AG08396 (cell line): ENCODE measurements at places on chromosomes 16 and 17.

DNA sequence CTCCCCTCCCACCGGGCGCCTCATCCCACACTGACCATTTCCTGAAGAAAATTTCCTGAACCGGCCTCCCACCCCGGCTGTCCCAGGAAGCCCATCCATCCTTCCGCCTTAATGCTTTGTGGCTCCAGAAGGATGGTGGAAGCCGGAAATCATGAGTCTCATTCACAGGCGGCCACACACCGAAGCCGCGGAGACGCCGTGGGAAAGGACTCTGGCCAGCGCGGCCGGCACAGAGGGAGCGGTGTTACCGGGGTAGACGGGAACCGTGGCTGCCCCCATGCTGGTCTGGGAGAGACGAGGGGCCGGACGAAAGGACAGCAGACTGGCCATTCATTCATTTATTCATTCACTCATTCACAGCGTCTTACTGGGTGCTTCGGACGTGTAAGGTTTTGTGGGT is 326.8 kb downstream of the SEC14L1 start:
- no peak for DNase-seq

GRCh38 chr17:2867441-2868424 is 71.5 kb downstream of the RAP1GAP2 start:
- no peak for DNase-seq

- DNase-seq, result no peak
Measured at GRCh38 chr16:88504489-88505404, 51.7 kb downstream of the ZFPM1 start.

- DNase-seq, result no peak
Measured at GRCh38 chr17:3685174-3685573, 10.8 kb downstream of the P2RX5 start.
